ENCODE measurements at places on chromosomes 6 and 20.

GRCh38 chr6:45433533-45434380, 56.0 kb upstream of the SUPT3H start:
- DNase-seq = no peak

DNA sequence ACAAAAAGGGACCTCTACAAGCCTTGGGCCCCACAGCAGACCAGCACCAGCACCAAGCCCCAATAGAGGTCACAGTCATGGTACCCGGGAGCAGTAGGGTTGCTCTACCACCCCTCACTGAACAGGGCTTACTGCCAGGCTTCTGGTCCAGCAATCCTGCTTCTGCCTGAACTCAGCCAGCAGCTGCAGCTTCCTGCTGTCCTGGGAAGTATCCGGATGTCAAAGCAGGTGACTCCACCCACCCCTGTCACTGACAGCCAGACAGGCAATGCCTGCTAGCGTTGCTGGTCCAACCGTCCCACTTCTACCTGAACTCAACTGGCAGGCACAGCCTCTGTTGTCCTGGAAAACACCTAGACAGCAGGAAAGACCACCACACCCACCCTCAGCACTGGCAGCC, 47.0 kb upstream of the PCSK2 start:
- DNase-seq = no peak

DNA sequence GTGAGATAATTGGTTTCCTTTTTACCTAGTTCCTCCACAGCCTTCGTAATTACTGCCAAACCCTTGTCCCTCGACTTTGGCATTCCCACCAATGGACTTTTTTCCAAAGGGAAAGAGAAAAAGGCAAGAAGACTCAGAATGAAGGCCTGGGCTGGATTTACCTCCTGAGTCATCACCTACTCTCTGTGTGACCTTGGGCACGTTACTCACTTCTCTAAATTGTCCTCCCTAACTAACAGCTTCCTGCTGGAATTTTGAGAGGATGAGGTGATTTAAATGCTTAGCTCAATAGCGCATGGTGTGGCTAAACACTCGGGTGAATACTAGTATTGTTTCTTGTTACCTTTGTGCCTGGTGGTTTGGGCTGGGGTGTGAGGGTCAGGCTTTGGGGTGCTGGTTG, 146.6 kb downstream of the DHX35 start:
- DNase-seq = peak; percentile 38

DNA sequence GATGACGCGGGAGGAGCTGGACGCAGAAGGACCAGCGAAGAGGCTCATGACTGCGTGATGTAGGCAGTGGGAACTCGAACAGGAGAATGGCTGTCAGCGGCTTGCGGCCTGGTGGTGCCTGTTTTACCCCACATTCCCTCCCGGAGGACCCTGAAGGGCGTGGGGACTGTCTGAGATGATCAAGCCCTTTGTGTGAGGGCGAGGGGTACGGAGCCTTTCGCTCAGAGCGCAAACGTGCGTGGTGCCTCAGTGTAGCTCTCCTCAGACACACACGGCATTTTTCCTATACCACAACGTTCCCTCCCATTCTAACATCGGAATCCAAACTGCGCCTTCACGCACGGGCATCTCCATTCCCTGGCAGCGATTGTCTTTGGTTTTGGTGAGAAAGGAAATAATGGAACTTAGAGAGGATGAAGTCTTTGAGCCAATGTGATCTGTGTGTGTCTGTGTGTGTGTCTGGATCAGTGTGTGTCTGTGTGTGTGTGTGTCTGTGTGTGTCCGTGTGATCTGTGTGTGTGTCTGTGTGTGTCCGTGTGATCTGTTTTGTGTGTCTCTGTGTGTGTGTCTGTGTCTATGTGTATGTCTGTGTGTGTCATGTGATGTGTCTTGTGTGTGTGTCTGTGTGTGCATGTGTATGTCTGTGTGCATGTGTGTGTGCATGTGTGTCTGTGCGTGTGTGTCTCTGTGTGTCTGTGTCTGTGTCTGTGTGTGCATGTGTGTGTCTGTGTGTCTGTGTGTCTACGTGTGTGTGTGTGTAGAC, 5.3 kb downstream of the PTK6 start:
- no peak for DNase-seq

DNA sequence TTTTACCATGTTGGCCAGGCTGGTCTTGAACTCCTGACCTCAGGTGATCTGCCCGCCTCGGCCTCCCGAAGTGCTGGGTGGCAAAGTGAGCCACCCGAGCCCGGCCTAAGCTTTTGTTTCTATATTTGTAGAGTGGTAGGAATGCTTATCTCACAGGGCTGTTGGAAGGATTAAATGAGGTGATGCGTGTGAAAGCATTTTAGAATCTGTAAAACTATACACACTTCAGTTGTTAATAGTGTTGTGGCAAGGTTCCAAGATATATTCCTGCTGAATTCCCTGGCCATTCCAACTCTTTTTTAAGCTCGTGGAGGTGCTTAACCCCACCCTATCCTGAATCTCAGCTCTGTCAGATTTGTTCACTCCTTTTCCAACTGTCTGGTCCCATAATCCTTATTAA, 89.9 kb upstream of the AKIRIN2 start:
- DNase-seq = no peak

DNA sequence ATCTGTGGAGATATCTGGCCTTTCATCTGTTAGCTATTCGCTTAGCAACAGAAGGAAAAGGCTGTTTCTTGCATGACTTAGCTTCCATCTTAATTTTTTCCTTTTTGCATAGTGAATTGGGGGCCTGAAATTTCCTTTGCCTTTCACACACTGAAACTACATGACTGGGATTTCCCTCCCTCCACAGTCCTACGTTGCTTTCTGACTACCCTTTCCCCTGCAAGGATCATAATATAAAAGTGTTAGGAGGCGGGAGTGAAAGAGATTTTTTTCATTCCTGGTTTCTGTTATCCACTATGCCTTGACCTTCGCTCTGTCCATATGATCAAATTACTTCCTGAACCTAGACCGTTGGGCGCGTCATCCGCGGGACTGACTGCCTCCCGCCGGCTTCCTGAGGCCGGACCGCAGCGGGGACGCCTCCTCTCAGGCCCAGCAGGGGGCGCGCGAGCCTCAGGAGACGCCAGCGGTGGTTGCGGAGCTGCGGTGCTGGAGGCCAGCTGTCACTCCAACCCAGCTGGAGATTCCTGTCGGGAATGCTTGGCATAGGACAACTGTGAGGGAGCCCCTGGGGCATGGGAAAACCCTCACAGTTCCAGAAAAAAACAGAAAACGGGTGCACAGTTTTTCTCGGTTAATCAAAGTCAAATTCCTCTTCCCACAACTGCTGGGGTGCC, 55.6 kb downstream of the MEP1A start:
- DNase-seq = peak; percentile 65

GRCh38 chr6:81984599-81984998, 232.1 kb upstream of the TENT5A start:
- no peak for DNase-seq

DNA sequence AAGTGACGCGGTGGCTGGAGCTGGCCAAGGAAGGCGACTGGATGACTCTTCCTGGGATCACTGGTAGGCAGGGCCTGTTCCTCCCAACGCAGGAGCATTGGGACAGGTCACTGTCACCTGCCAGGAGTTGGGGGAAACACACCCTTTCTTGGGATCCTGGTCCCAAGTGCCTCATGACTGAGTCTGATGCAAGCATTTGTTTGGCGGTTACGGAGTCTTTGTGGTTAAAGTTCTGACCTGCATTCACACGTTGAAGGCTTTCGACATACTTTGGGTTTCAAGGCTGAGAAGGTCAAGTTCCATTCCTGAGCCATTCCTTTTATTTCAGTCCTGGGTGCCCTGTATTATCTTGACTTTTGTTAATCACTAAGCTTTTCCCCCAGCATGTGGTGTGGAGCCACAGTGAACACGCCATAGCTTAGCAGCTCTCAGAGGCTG, 6.0 kb downstream of the PNLDC1 start:
- no peak for DNase-seq
